Fibroblast of skin of abdomen (primary cell): ENCODE measurements at places on chromosomes 4 and X.

DNA sequence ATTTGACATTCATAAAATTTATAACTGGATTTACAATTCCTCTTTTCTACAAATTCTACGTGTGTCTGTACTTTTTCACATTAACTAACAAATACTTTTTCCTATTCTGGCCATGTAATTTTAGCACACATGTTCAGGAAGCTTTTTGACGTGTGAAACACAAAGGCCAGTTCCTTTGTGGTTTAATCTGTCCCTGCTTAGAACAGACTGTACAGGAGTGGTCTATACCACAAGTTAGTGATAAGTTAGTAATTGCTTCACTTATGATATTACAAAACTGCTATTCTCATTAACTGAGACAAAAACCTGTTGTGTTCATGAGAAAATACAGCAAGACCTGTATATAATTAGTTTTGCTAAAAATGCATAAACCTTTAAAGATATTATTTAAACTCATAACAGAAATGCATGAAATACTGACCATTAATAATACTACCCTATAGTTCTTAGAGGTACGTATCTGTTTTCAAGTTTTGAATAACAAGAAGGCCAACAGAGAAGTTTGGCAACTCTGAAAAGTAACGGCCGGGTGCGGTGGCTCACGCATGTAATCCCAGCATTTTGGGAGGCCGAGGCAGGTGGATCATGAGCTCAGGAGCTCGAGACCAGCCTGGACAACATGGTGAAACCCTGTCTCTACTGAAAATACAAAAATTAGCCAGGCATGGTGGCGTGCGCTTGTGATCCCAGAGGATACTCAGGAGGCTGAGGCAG is 13.7 kb upstream of the AREG start:
- no peak for DNase-seq

DNA sequence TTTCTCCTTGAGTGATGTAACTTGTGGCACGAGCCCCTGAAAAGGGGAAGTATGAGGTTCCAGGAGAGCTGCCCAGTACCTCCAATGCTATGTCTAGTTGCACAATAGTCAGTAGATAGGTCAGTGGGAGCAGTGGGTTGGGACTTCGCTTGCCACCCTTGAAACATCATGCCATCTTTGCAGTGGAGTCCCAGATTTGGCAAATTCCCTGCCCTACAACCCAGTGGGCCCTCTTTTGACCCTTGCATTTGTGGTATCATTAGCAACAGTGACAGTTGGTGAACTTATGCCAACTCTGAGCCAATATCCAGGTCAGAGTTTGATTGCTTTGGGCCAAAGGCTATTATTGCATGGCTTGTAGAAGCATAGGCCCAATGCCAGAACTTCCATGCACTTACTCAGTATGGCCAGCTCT is 12.3 kb downstream of the FHL1 start:
- no peak for DNase-seq

GRCh38 chr4:9758641-9759317 is 22.7 kb upstream of the DRD5 start:
- no peak for DNase-seq

DNA sequence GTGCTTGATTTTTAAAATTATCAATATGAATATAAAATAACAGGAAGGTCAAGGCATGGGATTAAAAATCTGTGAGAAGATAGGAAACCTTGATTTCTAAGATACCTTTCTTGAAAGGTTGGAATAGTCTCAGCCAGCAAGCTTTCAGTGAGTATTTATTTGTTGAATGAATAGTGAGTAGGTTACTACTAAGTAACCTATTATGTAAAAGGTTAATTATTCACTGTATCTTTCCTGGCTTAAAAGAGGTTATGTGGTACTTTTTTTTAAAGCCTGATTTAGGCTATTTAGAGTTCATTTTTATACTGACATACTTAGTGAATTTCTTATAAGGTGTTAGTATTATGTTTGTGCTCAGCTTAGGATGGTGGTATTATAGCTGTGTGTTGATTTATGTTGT is 123.5 kb downstream of the PTPN13 start:
- DNase-seq: no peak

DNA sequence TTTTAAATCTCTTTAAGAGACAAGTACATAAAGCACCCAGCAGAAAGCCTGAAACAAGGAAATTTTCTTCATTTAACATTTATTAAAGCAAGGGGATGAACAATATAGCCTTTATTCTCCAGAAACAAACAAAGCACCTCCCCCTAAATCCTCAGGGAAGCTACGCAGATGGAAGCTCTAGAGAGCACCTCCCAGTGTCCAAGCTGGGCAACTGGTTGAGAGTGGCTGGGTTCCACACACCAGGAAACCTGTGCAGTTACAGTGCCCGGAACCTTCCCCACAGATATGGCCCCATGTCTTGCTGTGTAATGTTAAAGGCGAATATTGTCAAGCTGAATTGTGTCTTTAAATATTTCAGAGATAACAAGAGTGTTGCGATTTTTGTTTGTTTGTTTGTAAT is 8.9 kb upstream of the TRIML1 start:
- no peak for DNase-seq

- DNase-seq: peak; percentile 3
These were observed 298.2 kb upstream of the FSTL5 start for GRCh38 chr4:162461952-162462351.

GRCh38 chrX:16491461-16491860 is 158.5 kb upstream of the S100G start:
- DNase-seq: peak; percentile 5

DNA sequence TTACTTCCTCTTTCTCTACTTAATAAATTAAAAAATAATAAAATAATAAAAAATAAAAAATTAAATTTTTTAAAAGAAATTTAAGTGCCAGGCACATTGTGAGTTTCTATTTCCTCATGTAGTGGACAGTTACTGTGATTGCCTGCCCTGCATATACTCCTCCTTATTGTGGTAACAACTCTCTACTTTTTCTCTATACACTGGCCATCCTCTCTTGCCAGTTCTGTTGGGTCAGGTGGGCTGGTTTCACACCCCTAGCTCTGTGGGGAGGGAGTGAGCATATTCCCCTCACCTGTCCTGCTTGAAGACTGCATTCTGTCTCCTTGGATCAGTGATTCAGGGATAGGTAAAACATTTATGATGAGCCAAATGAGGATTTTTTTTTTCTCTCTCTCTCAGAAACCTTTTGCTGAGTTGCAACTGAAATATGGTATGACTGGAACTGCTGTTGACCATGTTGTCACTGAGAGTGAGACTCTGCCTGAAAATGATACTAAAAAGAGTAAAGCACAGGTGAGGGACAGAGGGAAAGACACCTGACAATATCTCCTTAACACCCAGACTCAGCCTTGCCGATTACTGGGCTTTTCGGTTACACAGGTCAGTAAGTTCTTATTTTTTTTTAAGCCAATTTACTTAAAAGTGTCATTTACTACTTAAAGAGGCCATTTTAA is 37.2 kb downstream of the CXXC4 start:
- DNase-seq: no peak

GRCh38 chrX:110341189-110342035 is 17.2 kb upstream of the RTL9 start:
- DNase-seq: peak; percentile 92

- peak; percentile 17 for DNase-seq
These were observed 181.1 kb upstream of the SMIM31 start for GRCh38 chr4:164572877-164573279.

DNA sequence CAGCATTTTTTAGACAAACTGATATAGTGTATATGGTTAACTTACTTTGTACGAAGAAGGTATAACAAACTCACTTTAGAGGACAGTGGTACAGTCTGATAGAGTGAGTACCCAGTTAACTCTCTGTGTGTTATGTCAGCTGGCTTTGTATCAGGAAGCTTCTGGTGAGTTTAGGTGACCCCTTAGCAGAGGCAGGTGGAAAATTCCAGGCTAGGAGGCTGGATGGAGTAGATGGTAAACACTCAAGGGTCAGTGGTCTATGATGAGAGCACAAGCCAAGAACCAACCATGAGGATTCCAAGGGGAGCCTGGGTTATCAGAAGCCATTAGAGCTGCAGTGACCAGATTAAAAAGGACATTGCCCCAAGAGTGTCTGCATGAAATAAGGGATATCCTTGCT is 227.3 kb upstream of the CENPE start:
- DNase-seq: no peak

- no peak for DNase-seq
These were observed 594.7 kb upstream of the GALNT7 start for GRCh38 chr4:172573899-172574298.

- no peak for DNase-seq
These were observed 213.3 kb upstream of the MAB21L2 start for GRCh38 chr4:150368667-150369066.
